ENCODE measurements at places on chromosomes 6 and 20.

GRCh38 chr20:37381621-37382471, 35.9 kb downstream of the SRC start:
- DNase-seq, result no peak

GRCh38 chr20:33627577-33628216, 34.4 kb upstream of the C20orf144 start:
- no peak for DNase-seq

GRCh38 chr6:7895125-7895423, 15.5 kb downstream of the TXNDC5 start:
- DNase-seq, result no peak

DNA sequence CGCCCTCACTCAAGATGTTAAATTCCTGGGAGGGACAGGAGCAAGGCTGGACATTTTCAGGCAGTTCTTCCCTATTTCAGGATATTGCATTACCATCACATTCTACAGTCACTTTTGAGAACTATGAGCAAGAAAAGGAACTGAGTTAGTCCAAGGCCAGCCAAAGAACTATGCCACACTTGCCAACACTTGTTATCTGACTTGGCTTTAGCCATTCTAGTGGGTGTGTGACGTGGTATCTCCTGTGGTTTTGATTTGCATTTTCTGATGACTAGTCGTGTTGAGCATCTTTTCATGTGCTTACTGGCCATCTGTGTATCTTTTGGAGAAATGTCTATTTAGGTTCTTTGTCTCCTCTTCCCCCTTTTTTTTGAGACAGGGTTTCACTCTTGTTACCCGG, 12.0 kb downstream of the XRN2 start:
- peak; percentile 80 for DNase-seq

GRCh38 chr6:2952557-2953095, 18.7 kb downstream of the SERPINB6 start:
- DNase-seq, result peak; percentile 95

GRCh38 chr6:12916006-12916405, 199.4 kb downstream of the PHACTR1 start:
- no peak for DNase-seq

DNA sequence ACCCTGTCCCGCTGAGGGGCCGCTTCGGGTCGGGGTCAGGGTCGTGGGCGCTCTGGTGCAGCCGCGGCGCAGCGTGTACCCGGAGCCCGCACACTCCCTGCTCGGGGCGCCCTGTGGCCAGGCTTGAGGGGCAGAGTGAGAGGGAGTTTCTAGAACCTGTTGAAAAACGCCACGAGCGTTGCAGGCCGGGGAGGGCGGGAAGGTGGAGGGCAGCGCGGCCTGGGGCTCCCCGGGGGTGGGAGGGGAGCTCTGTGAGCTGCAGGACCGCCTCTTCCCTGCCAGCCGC, 539 bp upstream of the BHLHE23 start:
- DNase-seq, result no peak

DNA sequence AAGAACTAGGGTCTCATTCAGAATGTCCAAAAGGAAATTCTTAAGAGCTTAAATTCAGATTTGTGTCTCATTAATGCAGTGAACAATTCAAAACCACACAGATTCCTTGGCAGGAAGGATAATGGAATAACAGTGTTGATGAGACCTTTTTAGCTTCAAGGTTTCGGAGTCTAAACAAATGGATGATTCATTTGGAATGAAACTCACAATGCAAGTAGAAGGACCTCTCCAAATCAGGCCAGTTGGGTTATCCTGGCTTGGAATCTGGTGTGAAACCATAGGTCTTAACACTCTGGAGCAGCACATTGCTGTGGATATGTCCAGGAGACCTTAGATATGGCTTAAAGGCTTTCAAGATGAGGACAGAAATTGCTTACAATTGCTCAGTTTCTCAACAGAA, 44.9 kb downstream of the KCTD20 start:
- DNase-seq, result peak; percentile 60

- no peak for DNase-seq
These were observed 49.5 kb downstream of the ARHGAP40 start for GRCh38 chr20:38651154-38651553.

DNA sequence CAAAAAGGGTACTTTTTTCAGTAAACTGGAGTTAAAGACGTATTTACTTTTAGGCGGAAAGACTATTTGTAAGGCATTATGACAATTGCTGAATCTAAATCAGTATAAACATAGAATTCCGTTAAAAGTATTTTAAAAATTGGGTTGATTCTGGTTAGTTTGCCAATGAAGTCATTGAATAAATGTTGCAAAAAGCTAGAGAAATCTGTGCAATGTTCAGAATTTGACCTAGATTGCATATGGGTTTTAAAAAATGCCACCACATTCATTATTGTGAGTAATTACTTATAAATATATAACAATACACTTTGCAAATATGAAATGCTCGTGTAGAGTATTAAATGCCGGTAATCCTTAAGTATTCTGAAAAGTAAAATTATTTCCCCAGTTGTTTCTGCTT, 116.5 kb upstream of the EEF1E1 start:
- DNase-seq, result peak; percentile 8

DNA sequence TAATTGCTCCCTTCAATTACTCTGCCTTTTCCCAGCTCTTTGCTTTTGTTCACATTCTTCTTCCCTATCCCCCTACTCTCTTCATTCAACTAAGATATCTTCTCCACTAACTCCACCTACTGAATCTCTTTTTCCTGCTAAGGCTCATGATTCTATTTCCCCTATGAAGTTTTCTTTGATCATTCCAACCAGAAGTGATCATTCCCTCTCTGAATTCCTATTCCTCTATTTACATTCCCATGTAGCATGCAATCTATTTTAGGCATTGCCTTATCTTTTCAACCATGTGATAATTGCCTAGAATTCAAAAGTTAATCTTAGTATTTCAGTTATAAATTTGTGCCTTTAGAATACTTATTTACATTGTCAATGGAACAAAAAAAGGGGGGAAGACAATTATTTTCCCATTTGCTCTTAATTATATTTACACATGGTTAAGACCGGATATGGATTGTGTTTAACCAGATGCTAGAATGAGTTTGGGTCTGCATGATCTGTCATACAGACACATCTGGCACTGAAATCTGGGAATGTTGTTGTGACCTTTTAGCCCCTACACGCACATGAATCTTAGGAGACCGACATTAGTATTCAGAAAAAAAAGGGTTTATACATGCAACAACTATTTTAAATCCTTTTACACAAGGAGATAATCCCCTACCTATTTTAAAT, 20.8 kb downstream of the MOXD1 start:
- no peak for DNase-seq

DNA sequence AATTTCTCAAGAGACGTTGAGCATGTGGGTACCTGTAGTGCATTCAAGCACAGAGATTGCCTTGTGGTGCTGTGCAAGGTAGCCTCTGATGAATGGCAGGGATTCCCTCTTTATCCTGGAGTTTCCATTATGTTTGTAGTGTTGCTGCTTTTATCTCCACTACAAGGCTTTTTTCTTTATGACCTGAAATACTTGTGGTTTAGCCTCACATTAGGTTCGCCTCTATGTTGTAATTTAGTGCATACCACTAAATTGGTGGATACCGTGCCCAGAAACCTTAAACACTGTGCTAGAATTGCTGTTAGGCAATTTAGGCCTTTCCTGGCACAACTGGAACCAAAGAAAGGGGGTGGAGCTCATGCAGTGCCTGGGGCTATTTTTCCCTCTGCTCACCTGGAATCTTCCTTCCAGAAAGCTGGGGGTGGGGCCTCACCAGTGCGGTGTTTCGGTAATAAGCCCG, 76.8 kb downstream of the NCOA7 start:
- peak; percentile 86 for DNase-seq

GRCh38 chr20:19888269-19888671, 128.9 kb upstream of the NAA20 start:
- no peak for DNase-seq

DNA sequence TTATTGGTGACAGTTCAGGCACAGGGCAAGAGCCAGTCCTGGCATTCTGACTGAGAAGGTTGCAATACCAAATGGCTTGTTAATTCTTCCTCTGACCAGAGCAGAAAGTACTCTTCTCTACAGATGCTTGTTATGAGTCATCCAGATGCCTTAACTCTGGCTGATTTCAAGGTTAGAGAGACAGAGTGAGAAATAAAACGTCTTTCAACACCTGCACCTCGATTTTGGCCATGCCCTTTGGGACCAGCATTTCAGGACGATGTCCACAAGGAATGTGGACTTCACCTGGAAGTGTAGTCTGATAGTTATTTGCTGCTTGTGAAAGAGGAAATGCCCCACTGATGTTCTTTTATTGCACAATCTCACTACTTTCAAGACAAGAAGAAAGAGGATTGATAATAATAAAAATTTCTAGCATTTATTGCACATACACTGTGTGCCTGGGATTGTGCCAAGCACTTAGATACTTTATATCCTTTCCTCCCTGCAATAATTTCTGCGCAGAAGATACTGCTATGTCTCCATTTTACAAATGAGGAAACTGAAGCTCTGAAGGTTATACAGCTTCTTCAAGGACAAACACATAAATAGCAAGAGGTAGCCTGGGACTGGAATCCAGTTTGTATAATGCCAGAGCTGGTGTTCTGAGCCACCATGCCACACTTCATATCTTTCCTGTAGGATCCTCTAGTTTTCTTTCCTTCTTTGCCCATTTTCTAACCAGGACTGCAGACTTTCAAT, 33.5 kb upstream of the MCM3 start:
- DNase-seq, result peak; percentile 73

- DNase-seq, result peak; percentile 95
These were observed 102.6 kb downstream of the CD109 start for GRCh38 chr6:73798592-73798991.

- DNase-seq, result no peak
These were observed 157.3 kb downstream of the THBS2 start for GRCh38 chr6:169096388-169096787.

DNA sequence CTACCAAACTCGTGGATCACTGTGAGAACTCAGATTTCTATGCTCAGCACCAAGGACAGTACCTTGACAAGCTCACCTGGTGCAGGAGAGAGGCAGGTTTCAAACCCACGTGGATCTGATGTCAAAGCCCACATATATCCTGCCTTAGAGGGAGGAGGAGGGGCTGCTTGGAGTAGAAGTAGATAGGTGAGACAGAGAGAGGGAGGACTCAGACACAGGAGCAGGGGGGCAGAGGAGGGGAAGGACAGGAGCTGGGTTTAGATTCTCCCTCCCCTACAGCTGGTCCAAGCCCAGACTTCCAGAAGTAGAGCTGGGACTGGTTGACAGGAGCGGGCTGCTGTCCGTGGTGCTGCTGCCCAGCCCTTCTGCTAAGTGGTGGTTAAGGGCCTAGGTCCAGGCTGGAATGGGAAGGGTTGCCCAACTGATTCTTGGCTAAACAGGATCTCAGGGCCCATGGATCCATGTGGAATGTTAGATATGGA, 77.5 kb downstream of the CDH22 start:
- DNase-seq, result peak; percentile 13

DNA sequence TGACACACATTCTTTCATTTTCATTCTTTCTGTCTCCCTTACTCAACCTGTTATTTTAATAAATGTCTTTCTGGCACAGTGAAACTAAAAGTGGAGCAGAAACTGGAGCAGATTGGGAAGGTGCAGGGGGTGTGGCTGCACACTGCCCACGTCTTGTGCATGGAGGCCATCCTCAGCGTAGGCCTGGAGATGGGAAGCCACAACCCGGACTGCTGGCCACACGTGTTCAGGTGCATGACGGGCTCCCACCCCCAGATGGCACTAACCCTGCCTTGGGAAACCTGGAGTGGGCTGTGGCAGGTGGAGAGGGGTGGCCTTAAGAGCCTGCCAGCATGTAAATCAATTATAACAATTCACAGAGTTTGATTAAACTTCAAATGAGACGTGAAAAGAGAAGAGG, 71.4 kb upstream of the PBOV1 start:
- no peak for DNase-seq

GRCh38 chr20:51345601-51346101, 196.9 kb downstream of the NFATC2 start:
- peak; percentile 77 for DNase-seq

DNA sequence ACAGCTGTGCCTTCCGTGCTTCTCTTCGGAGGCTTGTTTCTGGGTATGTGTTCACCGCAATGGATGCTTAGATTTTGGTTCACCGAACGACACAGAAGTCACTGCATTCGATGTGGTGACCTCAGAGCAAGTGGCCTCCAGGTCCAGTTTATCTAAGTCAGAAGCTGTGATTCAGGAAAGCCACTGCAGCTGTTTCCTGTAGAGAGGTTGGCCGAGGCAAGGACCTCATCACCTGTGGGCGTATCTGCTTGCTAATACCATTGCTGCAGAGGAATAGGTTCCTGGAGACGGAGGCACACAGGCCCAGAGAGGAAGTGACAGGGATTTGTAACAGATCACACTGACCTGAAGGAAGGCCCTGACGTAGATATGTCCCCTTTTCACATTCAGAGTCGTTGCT, 82.7 kb downstream of the FARS2 start:
- DNase-seq, result no peak
